Tongue (tissue), 3 donors: ENCODE measurements at places on chromosomes 7 and 10. TPM values are rescaled to one million over a fixed set of nuclear protein-coding genes. Genes with fewer than 3 reads are reported as not detected.
A peak's percentile ranks its signal among the peaks of the same experiment; 100 is the strongest.

The MAT1A gene
- 0.31 TPM for total RNA-seq

GRCh38 chr7:12423997-12424745 is 20.5 kb upstream of the VWDE start:
- no peak for DNase-seq

- DNase-seq = no peak
These were observed 43.4 kb downstream of the DNMBP start for GRCh38 chr10:99966306-99966705.

DNA sequence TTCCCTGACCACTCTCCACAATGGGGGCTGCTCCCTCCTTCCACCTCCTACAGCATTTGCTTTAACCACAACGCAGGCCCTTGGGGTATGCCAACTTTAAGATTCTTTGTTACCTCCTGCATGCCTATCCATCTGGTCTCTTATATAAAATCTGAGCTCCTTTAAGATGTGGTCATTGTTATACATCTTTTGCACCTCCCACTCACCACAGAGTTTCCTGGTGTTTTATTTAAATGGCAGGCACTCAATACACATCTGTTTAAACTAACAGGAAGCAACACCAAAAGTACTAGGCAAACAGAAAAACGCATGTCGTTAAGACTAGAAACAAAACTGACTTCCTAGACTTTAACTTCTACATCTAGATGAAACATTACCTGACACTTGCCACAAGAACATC is 36.3 kb downstream of the SLC25A13 start:
- no peak for DNase-seq

- no peak for DNase-seq
These were observed 69.6 kb upstream of the ZNF479 start for GRCh38 chr7:57201895-57202210.

The PTPRN2 gene
- total RNA-seq = 3.1 TPM

DNA sequence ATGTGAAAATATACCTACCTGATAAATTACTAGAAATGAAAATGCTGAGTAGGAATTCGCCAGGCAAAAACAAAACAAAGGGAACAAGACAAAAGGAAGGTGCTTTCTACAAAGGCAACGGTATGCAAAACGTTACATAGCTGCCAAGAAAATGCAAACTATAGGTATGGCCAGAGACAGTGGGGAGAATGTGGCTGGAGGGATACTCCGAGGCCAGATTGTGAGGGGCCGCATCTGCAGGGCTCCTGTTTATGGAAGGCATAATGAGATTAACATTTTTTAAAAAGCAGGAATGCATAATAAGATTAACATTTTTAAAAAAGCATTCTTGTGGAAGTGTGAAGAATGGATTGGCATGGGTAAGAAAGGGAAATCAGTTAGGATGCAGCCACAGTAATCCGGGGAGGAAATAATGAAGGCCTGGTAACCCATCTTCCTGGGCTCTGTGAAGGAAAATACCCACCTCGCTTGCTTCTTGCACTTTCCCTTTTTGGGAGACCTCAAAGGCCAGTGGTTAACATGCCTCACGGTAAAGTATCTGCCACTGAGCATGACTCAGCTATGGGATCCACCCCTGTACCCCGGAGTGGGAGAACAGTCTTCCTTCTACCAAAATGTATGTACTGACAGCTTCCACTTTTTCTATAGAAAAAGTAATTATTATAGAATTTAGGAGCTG is 145.8 kb upstream of the LRRN3 start:
- DNase-seq = no peak

DNA sequence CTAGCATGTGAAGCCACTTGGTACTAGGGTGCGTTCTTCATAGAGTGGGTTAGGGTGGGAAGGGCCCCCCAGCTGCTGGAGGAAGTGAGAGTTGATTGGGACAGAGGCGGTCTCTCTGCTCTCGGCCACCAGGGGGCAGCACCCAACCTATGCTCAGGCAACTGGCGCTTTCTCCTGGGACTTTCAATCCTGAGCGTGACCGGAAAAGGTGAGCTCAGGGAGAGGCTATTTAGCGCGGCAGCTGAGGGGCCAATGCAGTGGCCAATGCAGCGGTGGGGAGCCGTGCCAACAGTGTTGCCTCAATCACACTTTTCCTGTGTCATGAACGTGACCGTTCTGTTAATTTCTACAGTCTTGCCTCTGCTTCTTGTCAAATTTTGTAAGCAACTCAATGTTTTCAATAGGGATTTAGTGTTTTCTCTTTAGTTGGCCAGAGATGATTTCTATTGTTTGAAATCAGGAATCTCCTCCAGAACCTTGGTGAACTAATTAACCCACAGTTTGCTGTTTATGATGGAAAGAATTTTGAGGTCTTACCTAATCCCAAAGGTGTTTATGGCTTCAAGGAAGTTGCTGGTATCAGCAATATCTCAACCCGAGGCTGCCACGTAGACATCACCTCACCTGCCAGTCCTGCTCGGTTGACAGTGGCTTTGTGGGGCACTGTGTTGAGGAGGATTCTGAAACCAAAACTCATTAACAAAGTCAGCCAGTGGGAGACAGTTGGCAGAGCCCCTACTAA is 67.9 kb upstream of the PDZD8 start:
- peak; percentile 85 for DNase-seq

- DNase-seq = no peak
These were observed 423 bp downstream of the BAZ1B start for GRCh38 chr7:73521636-73522104.

DNA sequence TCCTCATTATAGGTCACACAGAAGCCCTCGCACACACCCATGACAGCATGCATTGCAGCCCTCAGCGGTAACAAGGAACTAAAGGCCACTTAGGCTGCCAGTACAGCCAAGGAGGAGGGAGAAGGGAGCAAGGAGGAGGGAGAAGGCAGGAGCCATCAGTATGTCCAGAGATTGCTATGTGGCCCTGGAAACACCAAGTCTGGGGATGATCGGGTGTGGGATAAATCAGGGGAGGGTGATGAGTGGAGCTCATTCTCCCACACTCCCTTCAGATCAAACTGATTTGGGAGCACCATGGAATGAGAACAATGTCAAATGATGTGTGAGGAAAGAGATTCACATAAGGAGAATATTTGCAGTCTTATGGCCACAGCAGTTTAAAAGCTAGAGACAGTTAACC is 350.9 kb downstream of the TNS3 start:
- no peak for DNase-seq

- DNase-seq = no peak
These were observed 1.8 kb downstream of the PFKFB3 start for GRCh38 chr10:6204341-6205191.

DNA sequence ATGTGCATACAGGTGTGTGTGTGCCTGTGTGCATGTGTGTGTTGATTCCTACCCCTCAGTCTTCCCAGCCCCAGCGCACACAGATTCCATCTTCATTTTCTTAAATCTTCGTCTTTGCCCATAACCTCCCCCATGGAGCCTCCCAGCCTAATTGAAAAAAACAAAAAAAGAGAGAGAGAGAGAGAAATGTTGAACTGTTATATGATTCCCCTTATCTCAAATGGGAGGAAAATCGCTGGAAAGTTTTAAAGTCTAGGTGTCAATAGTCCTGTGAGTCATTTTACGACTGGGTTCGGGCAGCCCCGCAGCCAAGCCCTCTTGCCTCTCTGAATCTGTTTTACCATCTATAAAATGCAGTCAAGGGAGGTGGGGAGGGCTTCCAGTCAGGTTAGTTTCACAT is 60.9 kb downstream of the SPOCK2 start:
- DNase-seq = no peak

The TRIM50 gene
- 0.31 TPM for total RNA-seq

The SPDYE9 gene
- not detected for total RNA-seq

The ACTA2 gene
- total RNA-seq = 300 TPM

The LBX1 gene
- total RNA-seq = 5.6 TPM

GRCh38 chr10:112819231-112819630 is 130.8 kb upstream of the TCF7L2 start:
- no peak for DNase-seq

DNA sequence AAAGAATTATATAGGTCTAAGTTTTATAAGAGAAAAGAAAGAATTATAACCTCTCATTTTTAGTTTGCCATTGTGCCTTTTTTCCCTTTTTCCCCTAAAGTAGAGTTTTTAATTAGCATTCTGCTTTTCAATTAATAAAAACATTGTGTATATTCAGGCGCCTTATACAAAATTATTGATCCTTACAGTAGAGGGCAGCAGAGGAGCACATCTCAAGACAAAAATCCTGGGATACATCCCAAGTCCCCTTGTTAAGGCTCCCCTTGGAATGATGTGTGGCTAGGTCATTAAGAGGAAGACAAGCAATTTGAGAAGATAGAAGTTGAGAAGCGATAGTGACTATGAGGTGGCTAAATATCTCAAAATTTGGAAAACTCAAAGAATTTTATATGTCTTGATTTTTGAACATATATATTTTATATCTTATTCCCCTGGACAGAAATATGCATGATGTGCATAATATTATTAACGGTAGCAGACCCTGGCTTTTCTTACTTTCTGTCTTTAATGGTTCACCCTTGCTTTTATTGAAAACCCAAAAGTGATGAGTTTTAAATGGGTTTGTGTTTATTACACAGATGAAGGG is 19.1 kb upstream of the TPK1 start:
- DNase-seq = peak; percentile 64

GRCh38 chr7:139613971-139614411 is 90.5 kb downstream of the CLEC2L start:
- DNase-seq = no peak

GRCh38 chr7:158827411-158828132 is 1.7 kb downstream of the ESYT2 start:
- no peak for DNase-seq

DNA sequence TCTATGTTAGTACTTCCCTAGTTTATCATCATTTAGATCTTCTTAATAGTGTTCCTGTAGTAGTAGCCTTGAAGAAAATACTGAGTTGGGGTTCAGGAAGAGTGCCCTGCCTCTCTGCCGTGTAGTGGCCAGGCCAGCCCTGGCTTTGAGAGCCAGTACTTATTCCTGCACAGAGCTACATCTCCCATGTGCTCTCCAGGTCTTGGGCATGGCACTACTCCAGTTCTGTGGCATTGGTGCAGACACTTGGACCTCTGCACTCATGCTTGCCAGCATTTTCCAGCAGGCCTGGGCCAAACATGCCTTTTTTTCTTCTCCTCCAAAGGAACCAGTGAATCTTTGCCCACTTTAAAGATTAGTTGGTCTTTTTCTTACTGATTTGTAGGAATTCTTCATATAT is 5.3 kb downstream of the GNG11 start:
- no peak for DNase-seq

GRCh38 chr10:470339-471003 is 219.0 kb downstream of the DIP2C start:
- no peak for DNase-seq
